ENCODE measurements at places on chromosomes 3 and 15.
A peak's percentile ranks its signal among the peaks of the same experiment; 100 is the strongest.

DNA sequence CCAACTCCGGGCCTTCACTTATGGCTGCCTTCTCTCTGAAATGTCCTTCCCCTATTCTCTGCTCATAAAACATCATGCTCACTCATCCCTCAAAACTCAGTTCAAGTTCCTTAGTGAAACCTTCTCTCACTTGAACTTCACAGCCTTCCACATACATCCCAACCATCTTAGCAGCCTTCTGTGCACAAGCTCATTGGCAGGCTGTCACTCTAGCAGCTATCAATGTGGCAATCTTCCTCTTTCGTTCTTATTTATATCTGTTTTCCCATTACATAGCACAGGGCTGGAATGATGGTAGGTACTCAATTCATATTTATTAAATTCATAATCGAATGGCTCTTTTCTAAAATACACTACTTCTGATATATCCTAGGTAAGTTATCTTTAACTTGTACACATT, 66.4 kb upstream of the MCTP2 start:
- no peak for DNase-seq

- no peak for DNase-seq
Measured at GRCh38 chr3:13115576-13115910, 42.3 kb upstream of the IQSEC1 start.

DNA sequence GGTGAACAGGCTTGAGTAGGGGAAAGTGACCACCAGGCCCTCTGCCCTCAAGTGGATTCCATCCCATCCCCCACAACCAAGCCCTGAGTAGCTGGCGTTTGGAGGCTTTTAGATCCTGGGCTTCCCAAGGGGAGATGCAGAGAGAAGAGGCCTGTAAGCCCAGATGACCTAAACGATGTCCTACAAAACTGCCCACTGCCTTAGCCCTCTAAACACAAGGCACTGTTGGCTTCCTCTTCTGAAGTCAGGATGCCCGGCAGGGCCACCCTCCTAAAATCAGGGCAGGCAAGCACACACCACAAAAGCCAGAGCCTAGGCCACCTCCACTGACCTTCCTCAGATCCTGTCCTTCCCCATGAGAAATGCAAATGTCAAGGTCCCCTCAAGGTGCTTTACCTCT, 68.6 kb downstream of the ADCY5 start:
- no peak for DNase-seq

DNA sequence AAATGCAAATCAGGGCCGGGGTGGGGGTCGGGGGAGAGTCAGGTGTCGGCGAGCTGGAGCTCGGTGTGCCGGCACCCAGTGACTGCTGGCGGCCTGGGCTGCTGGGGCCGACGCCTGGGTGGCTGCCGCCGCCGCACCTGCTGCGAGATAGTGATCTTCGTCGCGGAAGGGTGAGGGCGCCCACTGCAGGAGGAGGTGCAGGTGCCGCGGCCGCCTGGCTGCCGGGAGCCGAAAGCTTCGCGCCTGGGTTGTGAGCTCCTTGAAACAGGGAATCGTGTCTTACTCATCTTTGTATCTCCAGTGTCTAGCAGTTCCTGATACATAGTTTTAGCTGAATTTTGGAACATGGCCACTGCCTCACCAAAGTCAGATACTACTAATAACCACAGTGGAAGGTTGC, 64.0 kb upstream of the CPOX start:
- DNase-seq: peak; percentile 45

DNA sequence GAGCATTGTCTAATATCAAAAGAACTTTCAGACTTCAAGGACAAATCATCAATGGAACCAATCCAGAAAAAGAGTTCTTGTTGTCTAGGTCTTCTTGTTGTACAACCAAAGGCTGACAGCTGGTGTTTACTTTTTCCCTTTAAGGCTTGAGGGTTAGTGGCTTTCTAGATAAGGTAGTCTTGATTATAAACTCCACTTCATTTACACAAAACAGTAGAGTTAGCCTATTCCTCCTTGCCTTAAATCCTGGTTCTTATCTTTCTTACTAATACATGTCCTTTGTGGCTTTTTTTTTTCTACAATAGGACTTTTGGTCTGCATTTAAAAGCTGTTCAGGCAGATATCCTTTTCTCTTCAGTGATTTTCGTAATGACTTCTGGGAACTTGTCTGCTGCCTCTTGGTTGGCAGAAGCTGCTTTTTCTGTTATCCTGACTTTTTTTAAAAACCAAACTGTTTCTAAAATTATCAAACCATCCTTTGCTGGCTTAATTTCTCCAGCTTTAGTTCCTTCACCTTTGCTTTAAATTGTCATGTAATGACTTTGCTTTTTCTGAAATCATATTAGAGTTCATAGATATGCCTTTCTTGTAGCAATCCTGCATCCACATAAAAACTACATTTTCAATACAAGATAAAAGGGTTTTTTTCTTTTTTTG, 44.8 kb downstream of the STRIT1 start:
- DNase-seq: no peak

- no peak for DNase-seq
Measured at GRCh38 chr15:59166601-59167265, 39.9 kb upstream of the LDHAL6B start.

DNA sequence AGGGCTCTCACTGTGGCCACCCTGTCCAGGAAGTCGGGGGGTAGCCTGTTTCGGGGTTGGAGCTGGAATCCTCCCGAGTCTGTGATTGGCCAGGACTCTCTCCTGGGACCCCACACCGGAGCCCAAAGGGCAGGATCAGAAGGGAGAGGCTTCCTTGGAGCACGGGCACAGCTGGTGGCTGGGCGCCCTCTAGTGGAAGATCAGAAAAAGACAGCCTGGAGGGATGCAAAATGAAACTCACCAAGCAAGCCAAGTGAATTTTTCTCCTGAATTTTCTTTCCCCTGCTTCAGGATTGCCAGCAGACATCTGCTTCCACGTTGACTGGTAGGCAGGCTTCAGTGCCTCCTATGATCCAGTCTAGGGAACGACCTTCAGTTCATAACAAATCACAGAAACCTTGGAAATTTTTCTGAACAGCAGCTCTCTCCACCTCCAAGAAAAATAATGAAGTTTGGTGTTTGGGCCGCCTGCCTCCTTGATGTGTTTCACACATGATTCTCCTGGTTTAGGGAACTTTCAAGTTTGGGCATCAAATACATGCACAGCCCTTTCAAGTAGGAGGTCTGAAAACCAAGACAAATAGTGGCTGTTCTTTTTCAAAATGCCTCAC, 224.6 kb downstream of the VPS13C start:
- DNase-seq: peak; percentile 68

- DNase-seq: no peak
Measured at GRCh38 chr3:14549256-14549919, 9.2 kb upstream of the GRIP2 start.

DNA sequence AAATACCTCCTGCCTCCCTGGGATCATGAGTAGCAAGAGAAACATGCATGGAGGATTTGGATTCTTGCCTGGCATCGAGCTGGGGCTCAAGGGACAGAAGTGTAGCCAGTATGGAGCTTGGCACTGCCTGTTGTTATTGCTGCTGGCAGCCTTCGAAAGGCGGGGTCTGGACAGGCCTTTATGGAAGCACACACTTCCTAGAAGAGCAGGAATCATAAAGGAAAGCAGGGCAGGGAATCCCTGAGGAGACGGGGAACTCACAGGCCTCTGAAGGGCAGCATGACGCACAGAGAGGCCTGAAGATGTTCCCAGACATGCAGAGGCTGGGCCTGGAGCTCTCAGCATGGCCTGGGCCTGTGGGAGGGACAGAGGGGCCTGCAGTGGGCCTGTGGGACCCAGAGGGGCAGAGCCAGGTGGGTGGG, 18.6 kb upstream of the SLC41A3 start:
- DNase-seq: no peak

GRCh38 chr3:60011218-60011617, 961.4 kb upstream of the CFAP20DC start:
- DNase-seq: no peak

DNA sequence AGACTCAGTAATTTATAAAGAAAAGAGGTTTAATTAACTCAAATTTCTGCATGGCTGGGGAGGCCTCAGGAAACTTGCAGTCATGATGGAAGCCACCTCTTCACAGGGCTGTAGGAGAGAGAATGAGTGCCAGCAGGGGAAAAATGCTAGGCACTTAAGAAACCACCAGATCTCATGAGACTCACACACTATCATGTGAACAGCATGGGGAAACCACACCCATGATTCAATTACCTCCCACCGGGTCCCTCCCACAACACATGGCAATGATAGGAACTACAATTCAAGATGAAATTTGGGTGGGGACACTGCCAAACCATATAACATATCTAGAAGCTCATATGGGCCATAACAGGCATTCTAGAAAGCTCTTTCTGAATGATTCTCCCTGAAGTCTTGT, 190.3 kb downstream of the WNT5A start:
- no peak for DNase-seq

GRCh38 chr3:27533718-27534573, 49.8 kb upstream of the SLC4A7 start:
- peak; percentile 23 for DNase-seq

- DNase-seq: no peak
Measured at GRCh38 chr3:179819379-179819778, 166.5 kb downstream of the USP13 start.

DNA sequence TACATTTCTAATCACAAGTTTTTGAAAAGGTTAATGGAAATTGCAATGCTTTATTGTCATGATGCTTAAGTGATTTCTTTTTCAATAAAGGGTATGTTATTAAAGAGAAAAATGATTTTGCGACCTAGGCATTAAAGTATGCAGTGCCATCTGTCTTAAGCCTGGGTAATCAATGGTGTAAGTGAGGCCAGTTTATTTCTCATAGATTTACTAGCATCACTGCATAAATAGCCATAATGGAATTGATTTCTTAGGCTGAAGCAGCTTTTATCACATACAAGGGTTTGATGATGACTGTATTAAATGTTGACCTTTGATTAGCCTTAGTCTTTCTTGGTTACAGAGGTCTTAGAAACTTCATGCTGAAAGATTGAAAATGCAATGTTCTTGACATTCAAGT, 347.4 kb downstream of the FEZF2 start:
- DNase-seq: no peak

Data from activated CD4-positive, alpha-beta T cell treated with anti-CD3 and anti-CD28 coated beads, Interleukin-2, amount 50 U/mL, for 48 hours (primary cell).